ENCODE measurements at places on chromosomes 4 and X.

- no peak for DNase-seq
Observed at GRCh38 chr4:15295421-15296162, 132.2 kb upstream of the C1QTNF7 start.

DNA sequence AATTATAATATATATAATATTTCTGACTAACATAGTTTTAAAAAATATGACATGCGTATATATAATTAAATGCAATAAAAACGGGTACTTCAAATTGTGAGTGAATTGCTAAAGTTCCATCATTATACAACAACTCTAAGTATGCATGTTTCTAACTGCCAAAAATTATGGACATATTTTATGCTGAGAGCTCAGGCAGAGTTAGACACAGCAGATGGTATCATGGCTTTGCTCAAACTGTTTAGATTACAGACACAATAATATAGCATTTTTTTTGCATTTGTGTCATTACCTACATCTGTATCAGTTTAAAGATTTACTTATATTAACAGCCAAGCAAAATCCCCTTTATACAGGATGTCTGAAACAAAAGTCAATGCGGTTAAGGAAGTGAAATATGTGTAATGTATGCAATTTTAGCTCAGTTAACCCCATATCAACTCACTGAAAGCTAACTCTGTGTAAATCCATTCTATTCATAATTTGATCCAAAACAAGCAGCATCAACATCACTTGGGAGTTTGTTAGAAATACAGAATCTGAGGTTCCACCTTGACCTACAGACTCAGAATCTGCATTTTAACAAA lies 119.1 kb upstream of the CNKSR2 start:
- no peak for DNase-seq

DNA sequence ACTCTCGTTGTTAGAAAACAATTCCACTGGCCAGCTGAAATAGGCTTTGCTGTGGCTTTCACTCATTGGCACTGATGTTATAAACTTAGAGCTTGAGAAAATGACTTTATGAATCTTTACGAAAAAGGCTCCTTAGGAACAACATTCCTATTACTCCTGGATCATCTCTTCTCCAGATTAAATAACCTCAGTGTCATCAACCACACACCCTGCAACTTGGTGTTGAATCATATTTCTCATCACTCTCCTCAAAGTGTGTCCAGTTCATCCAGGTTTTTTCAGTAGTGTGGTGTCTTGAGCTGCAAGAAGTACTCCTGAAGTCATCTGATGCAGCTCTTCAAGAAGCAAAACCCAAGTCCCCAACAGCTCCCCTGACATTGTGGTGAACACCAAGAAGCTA lies 28.1 kb upstream of the ANOS1 start:
- no peak for DNase-seq

DNA sequence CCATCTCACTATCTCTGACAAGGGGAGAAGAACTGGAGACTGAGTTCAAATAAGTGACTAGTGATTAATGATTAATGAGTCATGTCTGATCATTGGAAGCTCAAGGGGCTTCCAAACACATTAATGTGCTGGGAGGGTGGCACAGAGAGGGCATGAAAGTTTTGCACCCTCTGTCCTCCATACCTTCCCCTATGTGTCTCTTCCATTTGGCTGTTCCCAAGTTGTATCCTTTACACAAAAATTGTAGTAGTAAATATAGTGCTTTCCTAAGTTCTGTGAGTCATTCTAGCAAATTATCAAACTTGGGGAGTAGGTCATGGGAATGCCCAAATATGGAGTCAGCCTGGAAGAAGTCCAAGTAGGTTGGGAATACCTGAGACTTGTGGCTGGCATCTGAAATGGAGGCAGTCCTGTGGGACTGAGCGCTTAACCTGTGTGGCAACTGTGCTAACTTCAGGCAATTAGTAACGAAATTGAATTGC lies 4.1 kb upstream of the FAM200B start:
- no peak for DNase-seq

DNA sequence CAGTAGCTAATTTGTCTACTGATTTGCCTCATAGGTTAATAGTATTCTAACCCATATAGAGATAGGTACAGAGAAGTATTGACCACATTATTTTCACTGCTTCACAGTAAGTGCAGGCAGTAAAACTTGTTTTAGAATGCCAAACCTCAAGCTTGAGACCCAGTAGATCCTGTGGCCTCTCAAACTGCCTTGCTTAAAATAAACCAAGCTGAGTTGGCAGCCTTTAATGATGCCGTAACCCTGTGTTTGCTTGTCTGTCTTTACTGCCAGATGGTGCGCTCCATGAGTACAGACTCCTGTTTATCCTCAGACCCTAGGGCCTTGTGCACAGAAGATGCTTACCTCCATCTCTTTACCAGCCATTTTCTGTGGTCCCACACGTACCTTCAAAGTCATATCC lies 50.8 kb downstream of the ANXA3 start:
- DNase-seq = no peak

DNA sequence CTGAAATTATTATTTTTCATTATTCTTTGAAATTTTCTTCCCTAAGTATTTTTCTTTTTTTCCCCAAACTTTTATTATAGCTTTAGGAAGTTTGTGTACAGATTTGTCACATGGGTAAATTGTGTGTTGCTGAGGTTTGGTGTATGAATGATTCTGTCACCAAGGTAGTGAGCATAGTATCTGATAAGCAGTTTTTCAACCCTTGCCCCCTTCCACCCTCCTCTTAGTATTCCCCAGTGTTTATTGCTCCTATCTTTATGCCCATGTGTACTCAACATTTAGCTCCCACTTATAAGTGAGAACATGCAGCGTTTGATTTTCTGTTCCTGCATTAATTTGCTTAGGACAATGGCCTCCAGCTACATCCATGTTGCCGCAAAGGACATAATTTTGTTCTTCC lies 103.9 kb upstream of the MAGEB2 start:
- DNase-seq = no peak

- no peak for DNase-seq
Observed at GRCh38 chr4:86965019-86965976, 30.5 kb downstream of the AFF1 start.

GRCh38 chrX:67104982-67105757 lies 438.7 kb upstream of the AR start:
- DNase-seq = no peak

GRCh38 chr4:38071801-38072431 lies 111.7 kb downstream of the PTTG2 start:
- DNase-seq = no peak

- no peak for DNase-seq
Observed at GRCh38 chr4:170128219-170128804, 38.6 kb upstream of the AADAT start.

DNA sequence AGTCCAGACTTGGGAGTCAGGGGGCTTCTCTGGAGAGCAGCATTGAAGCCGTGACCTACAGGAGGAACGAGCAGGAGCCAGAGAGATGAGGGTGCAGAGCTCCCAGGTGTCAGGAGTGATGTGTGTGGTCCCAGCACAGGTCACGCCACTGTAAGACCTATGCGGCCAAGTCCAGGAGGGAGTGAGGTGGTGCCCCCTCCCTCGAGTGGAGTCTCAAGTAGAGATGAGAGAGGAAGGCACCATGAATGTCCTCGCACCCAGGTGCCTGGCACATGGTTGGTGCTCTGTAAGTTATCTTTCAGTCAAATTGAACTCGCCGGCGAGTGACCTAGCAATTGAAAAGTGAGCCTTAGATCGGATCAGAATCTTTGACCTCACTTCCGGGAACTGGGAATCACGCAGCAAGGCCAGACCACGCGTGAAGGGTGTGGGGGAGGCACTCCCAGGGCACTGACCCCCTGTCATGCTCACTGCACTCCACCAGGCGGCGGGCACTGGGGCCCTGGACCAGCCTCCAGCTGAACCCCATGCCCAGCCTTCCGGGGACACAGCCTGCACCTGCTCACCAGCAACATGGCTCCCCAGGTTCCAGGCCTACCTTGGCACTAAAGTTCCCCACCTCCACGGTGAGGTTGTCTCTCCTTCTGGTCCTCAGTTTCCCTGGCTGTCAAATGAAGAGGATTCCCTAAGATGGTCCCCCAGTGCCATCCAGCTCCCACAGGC lies 127.4 kb downstream of the HMX1 start:
- no peak for DNase-seq

GRCh38 chrX:85499400-85499799 lies 119.9 kb upstream of the POF1B start:
- no peak for DNase-seq

DNA sequence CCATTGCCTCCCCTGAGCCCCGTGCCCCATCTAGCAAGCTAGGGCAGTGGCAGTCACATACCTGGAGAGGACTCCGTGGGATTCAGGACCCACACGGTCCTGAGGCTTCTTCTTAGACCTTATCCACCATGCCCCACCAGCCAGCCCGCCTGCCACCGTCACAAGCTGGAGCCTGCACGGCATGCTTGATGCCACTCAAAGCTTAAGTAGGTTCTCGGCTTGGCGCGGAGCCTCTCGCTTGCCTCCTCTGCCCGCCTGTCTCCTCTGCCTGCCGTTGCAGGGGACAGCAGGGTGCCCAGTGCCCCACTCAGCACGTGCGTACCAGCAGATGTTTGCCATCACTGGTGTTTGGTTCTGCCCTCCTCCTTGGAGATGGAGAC lies 14.1 kb downstream of the PSAPL1 start:
- no peak for DNase-seq

DNA sequence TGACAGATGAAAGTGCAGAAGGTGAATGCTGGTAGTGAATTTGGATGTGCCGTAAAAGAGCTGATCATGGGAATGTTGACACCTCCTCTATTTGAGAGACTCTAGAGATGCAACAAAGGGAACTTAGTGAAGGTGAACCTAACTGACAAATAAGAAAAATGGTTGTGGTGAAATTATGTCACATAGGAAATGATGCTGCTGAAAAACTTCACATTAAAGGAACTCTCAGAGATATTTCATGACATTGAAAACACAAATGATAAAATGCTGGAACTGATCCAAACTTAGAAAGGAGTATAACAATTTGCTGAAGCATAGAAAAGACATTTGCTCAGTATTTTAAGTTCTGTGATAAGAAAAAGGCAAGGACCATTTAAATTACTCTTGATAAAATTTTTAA lies 31.9 kb downstream of the MGAT4D start:
- DNase-seq = no peak

GRCh38 chrX:32501606-32502005 lies 709.7 kb downstream of the DMD start:
- DNase-seq = no peak

DNA sequence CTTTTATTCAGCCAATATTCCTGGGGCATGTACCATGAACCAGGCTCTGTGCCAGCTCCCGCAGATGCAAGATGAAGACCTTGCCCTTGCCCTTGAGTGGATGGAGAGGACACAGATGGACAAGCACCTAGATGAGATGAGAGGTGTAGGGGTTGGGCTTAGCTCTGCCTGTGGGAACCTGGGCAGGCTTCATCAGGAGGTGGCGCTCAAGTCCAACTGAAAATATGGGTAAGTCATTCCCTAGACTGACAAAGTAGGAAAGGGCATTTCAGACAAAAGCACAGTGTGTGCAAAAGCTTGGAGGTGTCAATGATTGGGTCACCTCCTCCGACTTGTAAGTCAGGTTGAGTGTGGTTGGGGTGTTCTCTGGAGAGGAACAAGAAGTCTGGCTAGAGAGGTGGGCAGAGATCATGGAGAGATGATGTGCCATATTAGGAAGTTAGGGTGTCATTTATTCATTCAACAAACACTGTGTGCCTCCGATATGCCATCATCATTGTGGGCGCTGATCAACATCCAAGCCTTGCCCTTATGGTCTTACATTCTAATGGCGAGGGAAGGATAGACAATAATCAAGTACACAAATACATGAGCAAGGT lies 64.6 kb downstream of the ANAPC4 start:
- peak; percentile 18 for DNase-seq

DNA sequence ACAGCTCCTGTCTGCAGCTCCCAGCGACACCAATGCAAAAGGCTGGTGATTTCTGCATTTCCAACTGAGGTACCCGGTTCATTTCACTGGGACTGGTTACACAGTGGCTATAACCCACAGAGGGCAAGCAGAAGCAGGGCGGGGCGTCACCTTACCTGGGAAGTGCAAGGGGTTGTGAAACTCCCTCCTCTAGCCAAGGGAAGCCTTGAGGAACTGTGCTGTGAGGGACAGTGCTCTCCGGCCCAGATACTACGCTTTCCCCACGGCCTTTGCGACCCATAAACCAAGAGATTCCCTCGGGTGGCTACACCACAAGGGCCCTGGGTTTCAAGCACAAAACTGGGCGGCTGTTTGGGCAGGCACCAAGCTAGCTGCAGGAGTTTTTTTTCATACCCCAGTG lies 218.9 kb downstream of the PPP3CA start:
- no peak for DNase-seq

DNA sequence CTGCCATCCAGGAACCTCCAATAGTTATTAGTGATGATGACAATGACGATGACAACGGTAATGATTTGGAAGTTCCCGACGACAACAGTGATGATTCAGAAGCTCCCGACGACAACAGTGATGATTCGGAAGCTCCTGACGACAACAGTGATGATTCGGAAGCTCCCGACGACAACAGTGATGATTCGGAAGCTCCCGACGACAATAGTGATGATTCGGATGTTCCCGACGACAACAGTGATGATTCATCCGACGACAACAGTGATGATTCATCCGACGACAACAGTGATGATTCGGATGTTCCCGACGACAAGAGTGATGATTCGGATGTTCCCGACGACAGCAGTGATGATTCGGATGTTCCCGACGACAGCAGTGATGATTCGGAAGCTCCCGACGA lies 14.7 kb downstream of the CXCR3 start:
- DNase-seq = no peak

- no peak for DNase-seq
Observed at GRCh38 chr4:17124767-17125166, 226.3 kb upstream of the LDB2 start.

- DNase-seq = no peak
Observed at GRCh38 chrX:45006002-45006800, 133.2 kb downstream of the KDM6A start.

GRCh38 chr4:132063829-132064228 lies 1085.3 kb upstream of the PCDH10 start:
- DNase-seq = no peak

DNA sequence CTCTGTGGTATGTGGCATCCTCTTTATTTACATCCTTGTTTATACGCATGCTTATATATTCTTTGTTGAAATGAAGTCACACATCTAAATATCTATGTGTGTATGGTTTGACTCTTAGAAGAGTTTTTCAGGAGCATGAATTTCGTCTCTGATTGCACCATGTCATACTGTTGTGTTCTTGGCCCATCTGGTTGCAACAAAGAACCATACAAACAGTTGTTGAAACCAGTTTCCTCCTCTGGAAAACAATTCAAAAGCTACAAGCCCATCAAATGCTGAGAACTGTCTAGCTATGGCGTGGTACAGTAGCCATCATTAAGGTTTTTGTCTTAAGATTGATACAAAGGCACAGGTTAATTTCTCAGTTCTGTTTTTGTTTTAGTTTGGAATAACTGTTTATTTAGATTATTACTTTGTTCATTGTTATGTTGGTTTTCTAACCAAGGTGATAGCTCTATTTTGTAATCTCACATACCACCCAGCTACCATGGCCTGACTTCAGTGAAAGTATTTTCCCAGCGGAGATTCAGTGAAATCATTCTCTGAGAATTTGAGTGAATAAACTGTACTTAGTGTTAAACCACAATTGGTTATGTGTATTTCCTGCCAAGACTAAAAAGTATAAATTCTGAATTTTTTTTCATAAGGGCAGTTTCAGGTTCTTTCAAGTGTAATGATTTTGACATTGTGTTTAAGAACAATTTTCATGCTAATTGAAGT lies 91.0 kb downstream of the ARHGAP24 start:
- no peak for DNase-seq

- DNase-seq = no peak
Observed at GRCh38 chr4:24394041-24394440, 190.3 kb downstream of the DHX15 start.

GRCh38 chr4:142043509-142043908 lies 407.1 kb downstream of the IL15 start:
- no peak for DNase-seq
